GOT3 (cell line): ENCODE measurements at places on chromosomes 5 and 9.

GRCh38 chr5:63097286-63097685, 518.7 kb downstream of the LRRC70 start:
- DNase-seq: no peak

DNA sequence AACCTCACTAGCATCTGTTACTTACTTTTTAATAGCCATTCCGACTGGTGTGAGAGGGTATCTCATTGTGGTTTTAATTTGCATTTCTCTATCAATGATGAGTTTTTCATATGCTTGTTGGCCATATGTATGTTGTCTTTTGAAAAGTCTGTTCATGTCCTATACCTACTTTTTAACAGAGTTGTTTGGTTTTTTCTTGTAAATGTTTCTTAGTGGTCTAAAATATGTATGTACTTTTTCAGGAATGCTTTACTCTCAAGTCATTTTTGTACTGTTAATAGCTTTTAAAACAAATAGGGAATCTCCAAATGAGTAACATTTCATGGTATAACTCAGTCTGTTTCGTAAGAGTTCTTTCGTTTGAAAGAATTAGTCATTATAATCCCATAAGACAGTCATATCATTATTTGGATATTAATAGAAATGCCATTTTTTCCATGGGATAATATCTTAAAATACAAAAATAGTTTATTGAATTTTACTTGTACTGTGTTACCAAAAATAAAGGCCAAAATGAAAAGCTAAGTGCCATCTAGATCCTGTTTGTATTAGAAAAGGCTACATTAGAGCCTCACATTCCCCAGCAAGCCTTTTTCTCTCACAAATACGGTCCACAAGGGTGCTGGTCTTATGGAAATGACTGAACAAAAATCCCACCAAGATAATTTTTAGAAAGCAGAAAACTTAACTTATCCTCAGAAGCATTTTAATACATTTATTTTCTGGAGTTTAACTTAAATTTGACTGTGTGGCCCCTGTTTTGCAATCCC, 247.7 kb downstream of the PJA2 start:
- DNase-seq: no peak

GRCh38 chr5:57366744-57367143, 115.9 kb downstream of the ACTBL2 start:
- DNase-seq: no peak

DNA sequence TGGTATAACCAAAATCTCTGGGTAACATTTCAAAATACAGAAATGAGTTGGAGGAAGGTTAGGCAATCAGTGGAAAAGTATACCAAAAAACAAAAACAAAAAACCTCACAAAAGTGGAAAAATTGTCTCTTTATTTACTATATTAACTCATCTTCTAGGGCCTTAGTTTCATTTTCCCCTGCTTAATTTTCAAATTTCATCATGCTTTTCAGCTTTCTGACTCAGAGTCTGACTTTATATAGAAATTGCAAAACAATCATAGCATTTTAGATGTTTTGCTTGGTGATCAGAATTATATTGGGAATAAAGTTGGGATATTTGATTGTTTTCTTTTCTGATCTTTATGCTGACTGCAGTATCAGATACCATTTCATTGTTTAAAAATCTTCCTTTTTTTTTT, 257.0 kb upstream of the PRR16 start:
- no peak for DNase-seq

- no peak for DNase-seq
Measured at GRCh38 chr9:127921557-127922120, 4.8 kb upstream of the ST6GALNAC4 start.

DNA sequence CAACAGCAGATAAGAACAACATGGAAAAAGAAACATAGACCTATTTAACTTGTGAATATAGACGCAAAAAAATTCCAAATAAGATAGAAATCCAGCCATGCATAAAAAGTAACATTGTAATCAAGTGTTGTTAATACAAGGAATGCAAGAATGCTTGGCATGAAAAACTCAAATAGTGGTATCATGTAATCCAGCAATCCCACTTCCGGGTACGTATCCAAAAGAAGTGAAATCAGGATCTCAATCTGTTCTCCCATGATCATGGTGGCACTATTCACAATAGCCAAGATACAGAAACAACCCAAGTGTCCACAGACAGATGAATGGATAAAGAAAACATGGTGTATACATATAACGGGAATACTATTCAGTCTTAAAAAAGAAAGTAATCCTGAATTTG, 437.4 kb downstream of the ARHGEF28 start:
- no peak for DNase-seq

- no peak for DNase-seq
Measured at GRCh38 chr5:172885597-172886340, 51.7 kb downstream of the ERGIC1 start.

- DNase-seq: no peak
Measured at GRCh38 chr5:134873494-134873893, 677 bp upstream of the TXNDC15 start.

- DNase-seq: no peak
Measured at GRCh38 chr9:132943651-132944293, 644 bp downstream of the TSC1 start.

- DNase-seq: no peak
Measured at GRCh38 chr5:58172946-58173345, 286.9 kb downstream of the PLK2 start.

DNA sequence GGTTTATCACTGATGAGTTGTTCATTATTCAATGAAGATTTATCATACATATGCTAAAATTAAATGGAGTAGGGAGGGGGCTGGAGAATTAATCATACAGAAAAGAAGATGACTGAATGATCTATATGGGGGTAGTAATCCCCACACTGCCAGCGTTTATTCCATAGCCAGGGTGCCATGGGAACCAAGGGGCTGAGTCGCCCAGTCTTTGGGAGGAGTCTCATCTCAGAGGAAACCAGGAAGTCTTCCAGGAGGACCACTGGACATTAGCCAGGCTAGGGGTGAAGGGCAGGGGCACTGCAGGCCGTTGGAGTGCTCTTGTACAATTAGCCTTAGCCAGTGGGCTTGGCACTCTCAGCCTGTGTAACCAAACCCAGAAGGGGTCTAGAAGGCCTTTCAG, 226.5 kb downstream of the ARL15 start:
- DNase-seq: no peak

DNA sequence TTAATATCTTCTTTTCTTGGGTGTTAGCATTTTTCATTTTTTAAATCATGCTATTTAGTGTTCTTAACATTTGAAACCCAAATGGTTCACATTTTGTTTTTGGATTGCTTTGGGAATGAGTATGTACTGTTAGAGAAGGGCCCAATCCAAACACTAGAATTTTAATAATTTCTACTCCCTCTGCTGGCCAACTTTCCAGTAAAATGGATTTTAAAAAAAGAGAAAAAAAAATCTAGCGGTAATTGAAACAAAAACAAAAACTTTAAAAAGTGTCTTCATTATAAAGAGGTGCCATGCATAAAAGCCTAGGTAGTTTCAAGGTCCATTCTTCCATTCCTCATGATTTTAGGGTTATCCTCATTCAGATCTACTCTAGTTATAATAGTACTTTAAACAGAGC, 32.1 kb upstream of the RICTOR start:
- no peak for DNase-seq

DNA sequence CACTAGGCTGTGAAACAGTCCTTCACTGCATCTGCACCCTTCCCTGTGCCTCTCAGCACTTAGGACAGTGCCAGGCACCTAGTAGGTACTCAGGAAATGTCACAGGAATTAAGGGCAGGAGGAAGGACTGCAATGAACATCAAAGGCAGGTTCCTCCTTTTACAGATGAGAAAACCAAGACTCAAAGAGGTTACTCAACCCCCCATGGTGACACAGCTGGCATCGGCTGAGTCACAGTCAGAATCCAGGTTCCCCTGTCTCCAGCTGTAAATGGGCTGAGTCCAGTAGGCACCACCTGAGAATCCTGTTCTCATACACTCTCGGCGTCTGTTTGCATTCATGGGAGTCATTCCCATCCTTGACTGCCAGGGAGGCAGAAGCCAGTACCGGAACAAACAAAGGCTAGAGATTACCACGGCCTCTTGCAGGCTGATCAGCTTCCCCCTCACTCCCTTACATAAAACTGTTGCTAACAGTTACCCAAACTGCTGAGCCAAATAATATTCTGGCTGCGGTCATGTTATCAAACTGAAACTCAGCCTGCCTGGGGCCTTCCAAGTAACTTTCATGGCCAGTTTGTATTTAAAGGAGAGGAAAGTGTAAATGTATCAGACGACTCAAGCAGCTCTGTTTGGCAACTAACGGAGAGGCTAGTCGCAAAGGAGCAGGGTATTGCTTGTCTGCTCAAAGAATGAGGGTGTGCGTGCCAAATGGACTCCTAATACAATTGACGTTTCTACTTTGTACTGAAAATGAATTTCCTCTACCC, 201.7 kb downstream of the PAPPA start:
- no peak for DNase-seq

DNA sequence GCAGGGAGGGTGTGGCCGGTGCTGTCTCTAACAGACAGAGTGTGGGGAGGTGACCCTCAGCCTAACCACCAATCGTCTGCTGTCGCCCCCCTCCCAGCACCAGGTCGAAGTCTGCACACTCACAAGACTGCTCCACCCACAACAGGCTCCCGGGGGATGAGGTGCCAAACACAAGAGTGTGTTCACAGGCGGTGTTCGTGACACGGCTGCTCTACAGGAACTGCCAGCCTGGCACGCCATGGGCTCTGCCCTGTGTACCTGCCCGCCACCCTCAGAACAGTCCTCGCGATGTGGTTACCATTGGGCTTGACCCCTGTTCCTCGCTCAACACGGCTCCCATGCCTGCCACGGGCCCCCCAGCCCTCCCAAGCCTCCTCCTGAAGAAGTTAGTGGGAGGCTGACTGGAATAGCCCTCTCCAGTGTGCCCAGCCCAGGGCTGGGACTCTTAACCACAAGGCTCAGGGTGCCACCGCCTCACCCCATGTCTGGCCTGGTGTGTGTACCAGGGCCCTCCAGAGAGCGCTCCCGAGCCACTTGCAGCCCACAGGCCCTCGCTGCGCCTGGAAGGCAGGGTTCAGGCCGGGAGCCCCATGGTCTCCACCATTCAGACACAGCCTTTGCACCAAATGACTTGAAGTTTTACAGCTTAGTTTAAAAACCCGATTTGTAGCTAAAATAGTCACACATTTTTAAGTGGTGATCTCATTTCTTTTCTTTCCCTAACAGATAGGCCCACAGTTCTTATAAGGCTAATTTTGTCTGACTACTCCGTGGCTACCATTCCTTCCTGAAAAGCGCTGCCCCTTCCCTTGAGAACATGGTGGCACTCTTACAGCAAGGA, 102.5 kb downstream of the CAMSAP1 start:
- DNase-seq: no peak

- no peak for DNase-seq
Measured at GRCh38 chr5:40906351-40906751, 2.9 kb upstream of the C7 start.

- no peak for DNase-seq
Measured at GRCh38 chr9:76219560-76220151, 174.6 kb downstream of the RFK start.
